ENCODE measurements at places on chromosomes 7 and 10. TPM values are rescaled to one million over a fixed set of nuclear protein-coding genes. Genes with fewer than 3 reads are reported as not detected.

AKR1C4 gene
- not detected for total RNA-seq

TASOR2 gene
- 73.4 TPM for total RNA-seq

TNPO3 gene
- total RNA-seq, result 64.3 TPM

EPO gene
- total RNA-seq, result not detected

SOSTDC1 gene
- total RNA-seq, result not detected

SYT15B gene
- total RNA-seq, result not detected

HOXA13 gene
- 0.65 TPM for total RNA-seq

TRDMT1 gene
- 6.2 TPM for total RNA-seq

PAPOLB gene
- total RNA-seq, result 0.15 TPM

TMEM130 gene
- total RNA-seq, result not detected

INPP5A gene
- total RNA-seq, result 26.4 TPM

PALD1 gene
- total RNA-seq, result 5.2 TPM

GRB10 gene
- 99.7 TPM for total RNA-seq

BTBD16 gene
- not detected for total RNA-seq

Measured in epithelial cell of umbilical artery (primary cell).